ENCODE measurements at places on chromosomes 2 and 18. TPM values are rescaled to one million over a fixed set of nuclear protein-coding genes. Genes with fewer than 3 reads are reported as not detected.

GRCh38 chr2:60849187-60849586 is 32.2 kb upstream of the REL start:
- DNase-seq = no peak

The SPATA3 gene
- not detected for polyA plus RNA-seq

DNA sequence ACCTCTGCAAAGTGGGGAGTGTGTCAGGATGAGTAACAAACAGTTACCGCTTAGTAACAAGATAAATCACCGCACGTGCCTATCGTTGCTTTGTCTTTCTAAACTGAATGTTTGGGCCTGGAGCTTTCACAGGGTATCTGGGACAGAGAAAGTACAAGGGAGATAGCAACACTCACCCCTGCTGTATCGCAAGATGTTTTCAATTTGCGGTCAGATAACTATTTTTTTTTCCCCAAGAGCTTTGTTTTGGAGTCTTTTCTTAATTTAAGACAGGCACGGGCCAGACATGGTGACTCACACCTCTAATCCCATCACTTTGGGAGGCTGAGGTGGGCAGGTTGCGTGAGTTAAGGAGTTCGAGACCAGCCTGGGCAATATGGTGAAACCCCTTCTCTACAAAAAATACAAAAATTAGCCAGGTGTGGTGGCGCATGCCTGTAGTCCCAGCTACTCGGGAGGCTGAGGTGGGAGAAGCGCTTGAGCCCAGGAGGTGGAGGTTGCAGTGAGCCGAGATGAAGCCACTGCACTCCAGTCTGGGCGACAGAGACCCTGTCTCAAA is 146.6 kb downstream of the GBX2 start:
- DNase-seq = no peak

DNA sequence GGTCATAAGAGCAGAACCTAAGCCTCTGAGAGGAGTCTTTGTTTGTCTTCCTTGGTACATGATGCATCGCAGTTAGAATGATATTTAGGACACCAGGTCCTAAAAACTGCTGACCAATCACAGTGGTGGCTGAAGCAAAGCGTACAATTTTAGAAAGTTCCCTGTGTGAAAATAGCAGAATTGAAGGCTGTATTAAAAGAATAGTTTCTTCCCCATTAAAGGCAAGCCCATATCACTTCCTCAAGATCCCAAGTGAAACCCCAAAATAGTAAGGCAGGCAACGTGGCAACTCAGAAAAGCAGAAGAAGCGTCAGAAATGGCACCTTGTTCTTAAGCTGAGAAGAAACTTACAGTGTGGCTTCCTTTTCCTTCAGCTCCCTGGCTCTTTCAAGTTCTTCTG is 154.8 kb upstream of the PGAP1 start:
- DNase-seq = no peak

DNA sequence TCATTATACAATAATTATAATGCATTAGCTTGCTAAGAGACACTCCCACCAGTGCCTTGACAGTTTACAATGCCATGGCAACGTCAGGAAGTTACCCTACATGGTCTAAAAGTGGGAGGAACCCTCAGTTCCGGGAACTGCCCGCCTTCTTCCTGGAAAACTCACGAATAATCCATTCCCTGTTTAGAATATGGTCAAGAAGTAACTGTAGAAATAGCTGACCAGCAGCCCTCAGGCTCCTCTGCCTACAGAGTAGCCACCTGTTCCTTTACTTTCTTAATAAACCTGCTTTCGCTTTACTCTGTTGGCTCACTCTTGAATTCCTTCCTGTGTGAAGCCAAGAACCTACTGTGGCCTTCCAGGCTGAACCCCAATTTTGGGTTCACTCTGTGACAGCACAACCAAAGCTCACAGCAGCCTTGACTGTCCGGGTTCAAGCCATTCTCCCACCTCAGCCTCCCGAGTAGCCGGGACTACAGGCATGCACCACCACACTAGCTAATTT is 20.0 kb upstream of the PTPN2 start:
- no peak for DNase-seq

The SCYGR4 gene
- not detected for polyA plus RNA-seq

The CCDC148 gene
- polyA plus RNA-seq = 8.4 TPM

The FNDC4 gene
- polyA plus RNA-seq = 9.4 TPM

- DNase-seq = no peak
These were observed 84.5 kb upstream of the GALNT5 start for GRCh38 chr2:157172866-157173578.

DNA sequence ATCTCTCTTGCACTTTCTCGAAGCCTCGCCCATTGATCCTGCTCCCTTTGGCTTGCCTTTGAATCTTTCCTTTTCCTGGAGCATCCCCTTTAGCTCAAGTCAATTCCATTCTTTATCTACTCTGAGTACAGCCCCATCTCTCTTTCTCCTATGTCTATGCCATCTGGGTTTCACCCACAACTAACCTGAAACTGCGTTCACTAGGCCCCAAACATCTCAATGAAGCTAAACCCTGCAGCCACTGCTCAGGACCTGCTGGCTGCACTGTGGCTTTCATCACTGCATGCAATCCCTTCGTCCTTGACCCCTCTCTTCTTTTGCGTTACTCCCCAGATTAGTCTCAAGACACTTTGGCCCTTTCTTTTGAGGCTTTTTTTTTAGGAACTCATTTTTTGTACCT is 81.6 kb upstream of the CYRIA start:
- DNase-seq = no peak

The CNDP1 gene
- polyA plus RNA-seq = 0.91 TPM

The RNF152 gene
- 7.9 TPM for polyA plus RNA-seq

The GCG gene
- polyA plus RNA-seq = not detected

The CKAP2L gene
- 13.4 TPM for polyA plus RNA-seq

The UBXN4 gene
- polyA plus RNA-seq = 150 TPM

DNA sequence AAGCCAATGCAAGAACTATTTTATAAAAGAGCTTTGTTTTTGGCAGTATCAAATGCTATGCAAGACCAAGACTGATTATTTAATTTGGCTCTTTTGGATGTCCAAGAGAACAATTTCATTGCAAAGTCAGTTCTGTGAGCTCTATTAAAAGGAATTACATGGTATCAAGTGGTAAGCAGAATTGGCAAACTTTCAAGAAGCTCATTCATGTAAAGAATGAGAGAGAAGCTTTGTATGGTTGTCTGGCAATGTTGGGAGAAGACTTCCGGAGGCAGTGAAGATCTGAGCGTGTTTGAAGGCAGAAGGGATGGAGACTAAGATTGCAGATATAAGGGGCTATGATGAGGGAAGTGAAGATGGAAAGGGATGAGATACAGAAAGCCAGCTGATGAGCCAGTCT is 49.6 kb downstream of the CPS1 start:
- no peak for DNase-seq

The TNFAIP6 gene
- 1.8 TPM for polyA plus RNA-seq

- no peak for DNase-seq
These were observed 156.4 kb upstream of the PXDN start for GRCh38 chr2:1900732-1901131.

DNA sequence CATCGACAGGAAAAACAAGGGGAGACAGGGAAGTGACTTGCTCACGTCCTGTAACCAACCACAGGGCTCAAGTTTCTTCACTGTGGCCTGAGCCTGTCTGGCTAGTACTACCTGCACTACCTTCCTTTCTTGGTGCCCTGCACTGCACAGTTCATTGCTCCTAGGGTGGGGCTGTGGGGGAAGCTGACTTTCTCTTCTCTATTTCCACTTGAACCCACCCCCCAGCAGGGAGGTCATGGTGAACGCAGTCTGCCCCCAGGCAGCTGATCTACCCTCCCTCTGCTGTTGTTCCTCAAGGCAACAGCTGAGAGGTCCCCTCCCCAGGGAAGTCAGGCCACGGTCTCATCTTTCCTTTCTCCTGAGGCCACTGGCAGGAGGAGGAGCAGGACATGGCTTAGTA is 532.1 kb downstream of the SOX11 start:
- DNase-seq = no peak

- no peak for DNase-seq
These were observed 279.7 kb downstream of the MBD2 start for GRCh38 chr18:53944721-53945120.

DNA sequence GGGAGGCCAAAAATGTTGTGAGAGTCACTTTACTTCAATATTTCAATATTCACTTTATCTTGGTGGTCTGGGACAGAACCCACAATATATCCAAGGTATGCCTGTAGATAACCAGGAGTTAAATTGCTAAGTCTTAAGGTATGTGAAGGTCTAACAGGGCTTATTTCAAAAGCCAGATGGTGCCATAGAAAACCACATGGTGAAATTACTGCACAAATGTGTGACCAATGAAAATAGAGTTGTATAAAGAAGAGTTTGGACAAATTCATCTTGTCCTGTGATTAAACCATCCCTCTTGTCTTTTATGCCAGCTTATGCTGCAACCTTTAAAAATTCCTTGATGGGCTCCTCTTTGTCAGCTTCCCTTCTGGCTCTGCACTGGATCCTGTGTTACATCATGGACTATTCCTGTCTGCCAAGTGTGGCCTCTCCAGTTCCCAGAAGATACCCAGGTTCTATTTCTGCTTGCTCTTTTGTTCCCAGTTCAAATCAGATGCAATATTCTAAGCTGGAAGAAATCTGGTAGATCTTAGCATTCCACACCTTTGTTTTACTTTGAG is 46.8 kb downstream of the ANTXR1 start:
- no peak for DNase-seq

DNA sequence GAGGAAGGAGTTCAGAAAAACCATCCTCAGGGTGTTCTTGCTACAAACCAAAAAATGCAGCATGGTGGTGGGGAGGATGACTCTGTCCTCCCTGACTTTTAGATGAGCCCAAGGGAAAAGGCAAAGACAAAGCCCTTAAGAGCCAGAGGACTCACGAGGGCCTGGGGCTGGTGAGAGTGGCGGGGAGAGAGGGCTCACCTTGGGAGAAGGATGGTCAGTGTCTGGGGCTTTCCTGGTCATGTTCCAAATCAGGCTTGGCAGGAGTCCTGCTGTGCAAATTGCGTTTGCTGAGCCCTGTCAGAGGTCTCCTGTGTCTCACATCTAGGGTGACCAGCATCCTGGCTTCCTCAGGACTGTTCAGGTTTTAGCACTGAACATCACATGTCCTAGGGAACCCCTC is 4.7 kb downstream of the UGT1A1 start:
- no peak for DNase-seq

DNA sequence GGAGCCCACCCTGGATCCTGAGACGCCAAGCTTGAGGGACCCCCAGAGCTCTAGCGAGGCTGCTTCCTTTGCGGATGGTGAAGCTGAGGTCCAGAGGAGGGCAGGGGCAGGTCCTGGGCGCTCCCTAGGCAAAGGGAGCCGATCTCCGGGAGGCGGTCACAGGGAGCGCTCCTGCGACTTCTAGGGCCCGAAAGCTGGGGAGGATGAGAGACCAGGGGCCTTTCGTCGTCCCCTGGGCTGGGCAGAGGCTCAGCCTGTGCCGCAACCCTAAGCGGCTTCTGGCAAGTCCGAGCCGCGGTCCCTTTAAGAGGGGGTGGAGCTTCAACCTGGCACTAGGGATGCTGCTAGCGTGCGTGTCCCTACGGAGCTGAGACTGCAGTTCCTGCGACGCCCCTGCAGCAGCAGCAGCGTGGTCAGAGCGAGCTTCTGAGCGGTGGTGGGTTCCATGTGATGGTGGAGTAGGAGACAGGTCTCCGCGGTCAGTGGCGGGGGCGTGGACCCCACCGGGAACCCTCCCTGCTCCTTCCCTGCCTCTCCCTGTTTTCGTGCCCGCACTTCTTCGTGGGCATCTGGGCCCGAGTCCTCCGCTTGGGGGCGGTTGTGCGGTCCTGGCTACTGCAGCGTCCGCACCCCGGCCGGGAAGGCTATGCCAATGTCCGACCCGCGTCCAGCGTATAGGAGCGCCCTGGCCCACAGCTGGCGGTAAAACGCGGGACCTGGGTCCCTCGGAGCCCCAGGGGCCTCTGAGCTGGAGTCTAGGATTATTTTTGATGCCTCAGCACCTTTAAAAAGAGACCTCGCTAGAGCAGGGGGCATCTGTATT is 154.6 kb downstream of the CCDC74A start:
- peak; percentile 75 for DNase-seq

The RESP18 gene
- polyA plus RNA-seq = not detected

The CXCR1 gene
- 0.06 TPM for polyA plus RNA-seq

DNA sequence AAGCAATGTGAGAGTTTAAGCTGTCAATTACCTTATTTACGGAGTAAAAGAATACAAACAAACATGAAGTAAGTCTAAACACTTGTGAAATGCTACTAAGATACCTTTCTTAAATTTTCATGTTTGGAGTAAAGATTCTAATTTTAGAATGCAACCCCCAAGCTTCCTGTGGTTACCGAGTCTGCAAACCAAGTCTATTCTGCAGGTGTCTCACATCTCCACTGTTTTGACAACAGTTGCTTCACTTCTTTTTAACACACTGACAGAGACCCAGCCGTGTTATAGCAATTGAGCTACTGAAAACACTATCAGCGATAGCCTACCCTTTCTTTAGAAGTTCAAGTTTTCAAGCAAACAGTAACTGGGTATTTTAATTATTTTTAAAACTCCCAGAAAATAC is 608.3 kb downstream of the ERBB4 start:
- DNase-seq = no peak

The STAT4 gene
- polyA plus RNA-seq = 8.9 TPM

DNA sequence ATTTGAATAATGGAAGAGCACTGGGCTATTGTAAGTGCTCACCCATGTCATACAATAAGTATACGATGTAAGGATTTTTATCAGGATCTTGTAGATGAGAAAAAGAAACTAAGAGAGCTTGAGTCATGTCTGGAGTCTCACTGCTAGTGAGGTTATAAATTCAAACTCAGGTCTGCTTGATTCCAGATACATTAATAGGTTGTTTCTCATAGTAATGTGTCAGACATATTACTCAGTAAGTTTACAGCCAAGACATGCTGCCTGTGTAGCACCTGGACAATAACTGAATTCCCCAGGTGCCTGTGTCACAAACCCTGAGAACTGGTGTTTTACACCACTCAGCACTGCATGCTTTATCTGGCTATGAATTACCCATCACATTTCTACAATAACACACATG is 216.9 kb upstream of the LRP1B start:
- DNase-seq = no peak

DNA sequence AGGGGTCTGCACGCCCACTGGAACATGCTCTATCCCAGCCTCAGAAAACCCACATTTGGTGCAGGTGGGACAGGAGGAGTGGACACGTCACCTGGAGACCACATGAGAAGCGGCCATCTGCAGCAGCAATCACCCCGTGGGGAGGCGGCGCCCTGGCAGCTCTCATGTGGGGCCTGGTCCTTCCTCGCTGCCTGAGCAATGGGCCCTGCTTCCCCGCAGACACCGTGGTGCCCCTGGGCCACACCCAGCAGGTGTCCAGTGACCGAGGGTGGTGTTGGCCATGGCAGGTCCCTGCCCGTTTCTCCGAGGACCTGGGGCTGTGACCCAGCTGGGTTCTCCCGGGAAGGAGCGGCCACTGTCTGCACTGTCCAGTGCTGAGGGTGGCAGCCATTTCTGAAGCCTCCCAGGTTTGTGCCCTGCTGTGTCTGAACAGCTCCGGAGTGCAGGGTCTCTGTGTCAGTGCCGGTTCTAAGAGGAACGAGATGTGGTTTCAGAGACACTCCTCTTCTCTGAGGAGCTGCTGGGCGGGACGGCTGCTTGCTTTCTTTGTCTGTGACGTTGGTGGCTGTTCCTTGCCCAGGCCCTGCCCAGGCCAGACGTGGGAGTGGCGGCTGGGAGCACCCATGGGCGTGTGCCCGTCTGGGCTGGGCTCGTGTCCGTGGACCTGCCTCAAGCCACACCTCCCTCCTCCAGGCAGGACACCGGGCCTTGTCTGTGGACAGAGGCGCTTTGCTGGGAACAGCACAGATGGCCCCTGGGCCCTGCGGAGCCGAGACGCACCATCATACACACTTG is 44.8 kb downstream of the NFATC1 start:
- no peak for DNase-seq

Measured in left renal cortex interstitium (tissue), 4 donors.